Upper lobe of right lung (tissue), 1 donor: ENCODE measurements at places on chromosomes 5 and 9.

- H3K27ac ChIP-seq = peak overlapping the region; percentile 19
- peaks cover 22% of the 10 kb centered on the region for H3K4me1 ChIP-seq
- no peak overlapping the region for H3K4me3 ChIP-seq
- no peaks in the 10 kb centered on the region for H3K27me3 ChIP-seq
Measured at GRCh38 chr5:148967783-148968182, 95.1 kb downstream of the SH3TC2 start.

DNA sequence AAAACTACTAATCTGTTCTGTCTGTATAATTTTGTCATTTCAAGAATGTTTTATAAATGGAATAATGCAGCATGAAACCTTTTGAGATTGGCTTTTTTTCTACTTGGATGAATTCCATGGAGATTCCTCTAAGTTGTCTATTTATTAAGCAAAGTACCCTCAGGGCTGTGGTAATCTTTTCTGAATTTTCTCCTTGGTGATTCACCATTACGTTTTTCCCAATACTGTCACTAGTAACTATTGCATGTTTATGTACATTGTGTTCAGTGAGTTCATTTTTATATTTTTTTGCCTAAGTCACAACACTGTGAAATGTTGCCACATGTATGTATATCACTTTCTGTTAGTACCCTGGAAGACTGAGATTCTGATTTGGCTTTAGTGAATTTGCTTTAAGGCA lies 177.0 kb upstream of the GRIN3A start:
- no peak overlapping the region for H3K27ac ChIP-seq
- no peaks in the 10 kb centered on the region for H3K4me1 ChIP-seq
- H3K4me3 ChIP-seq = no peak overlapping the region
- no peaks in the 10 kb centered on the region for H3K27me3 ChIP-seq
- DNase-seq = no peak

DNA sequence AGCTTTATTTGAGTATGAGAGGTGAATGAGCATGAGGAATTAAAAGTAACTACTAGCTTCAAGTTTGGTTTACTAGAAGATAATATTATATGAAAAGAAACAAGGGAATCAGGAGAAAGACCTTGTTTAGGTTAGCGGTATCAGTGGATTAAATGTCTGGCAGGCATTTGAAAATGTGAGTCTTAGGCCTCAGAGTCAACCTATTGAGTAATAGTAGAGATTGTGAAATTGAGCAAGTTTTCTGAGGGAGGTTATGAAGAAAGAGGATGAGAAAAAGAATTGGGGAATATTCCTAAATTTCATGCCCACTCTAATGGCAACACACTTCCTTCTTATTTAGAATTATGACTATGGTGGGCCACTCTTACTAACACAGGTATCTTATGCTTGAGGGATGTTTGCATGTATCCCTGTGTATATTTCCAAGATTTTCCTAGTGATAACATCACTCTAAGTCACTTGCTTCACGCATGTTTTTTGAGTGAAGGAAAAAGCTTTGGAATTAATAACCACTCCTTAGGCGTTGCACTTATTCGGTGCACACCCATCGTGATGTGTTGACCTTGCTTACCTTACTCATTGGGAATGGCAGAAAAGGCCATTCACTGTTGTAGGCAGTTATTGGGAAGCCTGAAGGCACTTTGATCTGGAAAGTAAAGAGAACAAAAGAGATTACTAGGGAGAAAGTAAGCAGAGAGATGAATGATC lies 8.2 kb upstream of the ELL2 start:
- H3K27ac ChIP-seq = no peak overlapping the region
- H3K4me3 ChIP-seq = no peak overlapping the region
- DNase-seq = no peak
- no peaks in the 10 kb centered on the region for H3K27me3 ChIP-seq

DNA sequence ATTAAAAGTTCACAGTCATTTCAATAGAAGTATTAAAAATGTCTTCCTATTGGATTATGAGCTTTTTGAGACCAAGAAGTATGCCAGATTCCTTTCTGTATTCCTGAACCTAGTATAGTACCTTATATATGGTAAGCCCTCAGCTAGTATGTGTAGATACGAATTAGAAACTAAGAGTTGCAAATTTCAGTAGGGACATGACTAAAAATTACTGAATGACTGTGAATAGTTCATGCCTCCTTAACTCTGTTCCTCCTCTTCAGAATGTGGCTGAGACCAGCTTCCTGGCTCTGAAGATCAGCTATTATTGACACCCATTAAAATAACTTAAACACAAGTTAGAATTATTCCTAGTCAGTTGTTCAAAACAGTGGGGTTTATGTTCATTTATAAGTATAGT lies 19.7 kb downstream of the KDM3B start:
- peaks cover 44% of the 10 kb centered on the region for H3K36me3 ChIP-seq
- H3K27me3 ChIP-seq = no peaks in the 10 kb centered on the region
- no peak overlapping the region for H3K27ac ChIP-seq
- H3K4me1 ChIP-seq = peaks cover 24% of the 10 kb centered on the region
- H3K4me3 ChIP-seq = no peak overlapping the region

- H3K27ac ChIP-seq = no peak overlapping the region
- no peaks in the 10 kb centered on the region for H3K27me3 ChIP-seq
- H3K4me3 ChIP-seq = no peak overlapping the region
Measured at GRCh38 chr5:72842816-72843215, 26.4 kb downstream of the TNPO1 start.

GRCh38 chr5:143131972-143132371 lies 271.5 kb downstream of the NR3C1 start:
- H3K4me3 ChIP-seq = no peak overlapping the region
- H3K27ac ChIP-seq = no peak overlapping the region
- H3K4me1 ChIP-seq = peaks cover 22% of the 10 kb centered on the region
- no peak for DNase-seq
- peaks cover 13% of the 10 kb centered on the region for H3K36me3 ChIP-seq

DNA sequence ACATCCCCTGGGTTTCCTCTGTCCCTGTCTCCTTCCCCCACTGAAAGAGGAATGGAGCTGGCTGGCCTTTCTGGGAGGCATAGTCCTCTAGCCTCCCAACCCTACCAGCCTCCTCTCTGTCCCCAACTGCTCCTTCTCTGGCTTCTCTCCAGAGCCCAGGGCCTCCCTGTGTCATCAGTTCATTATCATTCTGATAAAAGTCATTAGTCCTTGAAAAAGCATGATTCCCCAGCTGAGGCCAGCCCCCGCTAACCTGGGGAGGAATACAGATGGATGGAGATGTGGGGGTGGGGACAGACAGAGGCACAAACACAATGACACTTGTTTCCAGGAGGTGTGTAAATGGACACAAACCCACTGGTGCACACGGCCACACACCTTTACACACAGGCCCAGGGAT lies 73.6 kb upstream of the HSPA9 start:
- no peak overlapping the region for H3K4me3 ChIP-seq
- no peaks in the 10 kb centered on the region for H3K4me1 ChIP-seq
- no peaks in the 10 kb centered on the region for H3K36me3 ChIP-seq

DNA sequence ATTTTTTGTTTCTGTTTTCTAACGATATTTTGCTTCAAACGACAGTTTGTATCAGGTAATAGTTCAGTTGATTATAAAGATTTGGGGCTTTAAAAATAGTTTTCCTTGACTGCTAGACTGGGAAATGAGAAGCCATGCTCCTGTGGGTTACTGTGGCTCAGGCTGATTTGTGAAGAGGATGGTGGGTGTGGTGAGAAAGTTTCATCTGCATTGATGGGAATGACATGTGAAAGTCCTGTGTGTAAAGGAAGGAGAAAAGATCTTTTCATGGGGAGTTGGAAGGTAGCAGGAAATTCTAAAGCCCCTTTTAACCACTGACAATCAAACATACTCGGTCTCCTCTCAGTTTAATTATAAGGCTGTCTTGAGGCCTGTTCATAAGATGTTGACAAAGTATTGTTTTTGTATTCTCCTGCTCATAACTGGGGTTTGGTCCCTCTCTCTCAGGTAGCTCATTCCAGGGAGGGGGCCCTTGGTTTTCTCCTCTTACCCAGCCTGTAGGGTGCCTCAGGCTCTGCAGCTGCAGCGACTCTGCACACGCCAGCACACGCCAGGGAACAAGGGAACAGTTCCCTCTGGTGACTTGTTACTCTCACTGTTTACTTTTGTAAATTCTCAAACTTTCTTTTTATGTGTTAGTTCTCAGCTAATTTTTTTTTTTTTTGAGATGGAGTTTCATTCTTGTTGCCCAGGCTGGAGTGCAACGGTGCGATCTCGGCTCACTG lies 91.6 kb downstream of the CARTPT start:
- H3K27ac ChIP-seq = no peak overlapping the region
- no peaks in the 10 kb centered on the region for H3K4me1 ChIP-seq
- no peak overlapping the region for H3K4me3 ChIP-seq
- H3K27me3 ChIP-seq = no peaks in the 10 kb centered on the region
- DNase-seq = no peak

GRCh38 chr5:74105126-74105780 lies 479.3 kb downstream of the ARHGEF28 start:
- no peak for DNase-seq
- H3K4me1 ChIP-seq = peaks cover 14% of the 10 kb centered on the region
- no peaks in the 10 kb centered on the region for H3K36me3 ChIP-seq
- H3K27ac ChIP-seq = peak overlapping the region; percentile 58

DNA sequence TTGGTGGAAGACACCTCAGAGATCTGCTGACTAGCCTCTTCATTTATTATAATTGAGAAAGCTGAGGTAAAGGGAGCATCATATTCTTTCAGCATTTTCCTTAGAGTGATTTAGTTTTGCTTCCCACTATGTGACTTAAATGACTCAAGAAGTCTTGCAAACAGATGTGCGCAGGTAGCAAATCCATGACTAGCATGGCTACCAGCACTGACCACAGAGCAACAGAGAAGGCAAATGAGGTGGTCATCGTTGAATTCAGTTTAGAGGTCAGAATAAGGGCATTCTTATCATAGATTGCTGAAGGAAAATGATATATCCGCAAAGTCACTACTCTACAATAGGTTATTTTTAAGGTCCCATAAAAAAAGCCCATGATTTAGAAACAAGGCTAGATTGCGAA lies 162.2 kb downstream of the PIK3R1 start:
- no peak overlapping the region for H3K4me3 ChIP-seq
- no peak overlapping the region for H3K27ac ChIP-seq
- DNase-seq = no peak
- H3K36me3 ChIP-seq = no peaks in the 10 kb centered on the region
- no peaks in the 10 kb centered on the region for H3K27me3 ChIP-seq

DNA sequence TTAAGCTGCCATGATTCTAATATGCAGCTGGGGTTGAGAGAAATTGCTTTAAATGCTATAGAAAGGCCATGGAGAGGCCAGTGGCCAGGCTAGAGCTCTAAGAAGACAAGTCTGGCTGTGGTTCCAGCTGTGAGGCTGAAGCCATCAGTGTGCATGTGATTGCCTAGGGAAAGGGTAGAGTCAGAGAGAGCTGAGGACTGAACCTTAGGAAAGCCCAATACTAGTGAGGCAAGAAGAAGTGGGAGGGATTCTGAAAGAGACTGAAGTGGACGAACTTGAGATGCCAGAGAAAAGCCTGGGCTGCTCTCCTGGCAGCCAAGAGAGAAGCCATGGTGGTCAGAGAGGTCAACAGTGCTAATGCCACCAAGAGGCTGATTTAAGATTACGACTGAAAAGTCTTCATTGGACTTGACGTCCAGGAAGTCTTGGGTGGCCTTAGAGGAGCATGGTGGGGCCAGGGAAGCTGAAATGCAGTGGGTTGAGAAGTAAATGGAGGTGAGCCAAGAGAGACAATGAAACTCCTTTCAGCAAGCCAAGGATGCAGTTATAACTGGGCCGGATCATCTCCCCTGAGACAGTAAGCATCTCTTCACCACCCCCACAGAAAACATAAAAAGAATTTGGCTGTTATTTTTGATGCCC lies 133.2 kb downstream of the TMEM174 start:
- H3K27ac ChIP-seq = no peak overlapping the region
- no peaks in the 10 kb centered on the region for H3K4me1 ChIP-seq
- H3K27me3 ChIP-seq = peaks cover 71% of the 10 kb centered on the region
- DNase-seq = no peak

GRCh38 chr5:594226-594860 lies 17.8 kb upstream of the CEP72 start:
- no peak overlapping the region for H3K4me3 ChIP-seq
- H3K27me3 ChIP-seq = peaks cover 29% of the 10 kb centered on the region
- H3K36me3 ChIP-seq = no peaks in the 10 kb centered on the region
- no peak overlapping the region for H3K27ac ChIP-seq
- peak; percentile 5 for DNase-seq

DNA sequence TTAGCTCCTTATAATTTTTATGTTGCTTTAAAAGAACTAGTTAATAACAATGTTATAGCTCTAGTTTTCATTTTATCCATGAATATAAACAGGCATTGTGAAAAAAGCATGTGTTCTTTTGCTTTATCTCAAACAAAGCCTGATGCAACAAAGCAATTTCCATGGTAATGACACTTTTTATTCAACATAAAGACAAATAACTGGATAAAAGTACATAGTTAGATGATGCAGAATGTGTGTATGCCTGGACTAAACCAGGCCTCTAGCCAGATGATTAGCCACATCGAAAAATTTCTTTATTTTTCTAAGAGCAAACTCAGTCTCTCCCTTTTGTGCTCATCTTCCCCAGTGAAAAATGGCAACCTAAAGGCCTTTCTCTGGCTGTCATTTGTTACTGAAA lies 125.6 kb upstream of the TARS1 start:
- no peaks in the 10 kb centered on the region for H3K36me3 ChIP-seq
- no peak overlapping the region for H3K27ac ChIP-seq

- no peaks in the 10 kb centered on the region for H3K27me3 ChIP-seq
- no peak overlapping the region for H3K27ac ChIP-seq
- no peaks in the 10 kb centered on the region for H3K36me3 ChIP-seq
- H3K4me3 ChIP-seq = no peak overlapping the region
Measured at GRCh38 chr5:135323701-135324132, 75.3 kb downstream of the MACROH2A1 start.

- H3K27me3 ChIP-seq = no peaks in the 10 kb centered on the region
- H3K36me3 ChIP-seq = no peaks in the 10 kb centered on the region
- H3K4me3 ChIP-seq = no peak overlapping the region
- no peaks in the 10 kb centered on the region for H3K4me1 ChIP-seq
Measured at GRCh38 chr9:121230256-121230655, 28.6 kb upstream of the RAB14 start.

DNA sequence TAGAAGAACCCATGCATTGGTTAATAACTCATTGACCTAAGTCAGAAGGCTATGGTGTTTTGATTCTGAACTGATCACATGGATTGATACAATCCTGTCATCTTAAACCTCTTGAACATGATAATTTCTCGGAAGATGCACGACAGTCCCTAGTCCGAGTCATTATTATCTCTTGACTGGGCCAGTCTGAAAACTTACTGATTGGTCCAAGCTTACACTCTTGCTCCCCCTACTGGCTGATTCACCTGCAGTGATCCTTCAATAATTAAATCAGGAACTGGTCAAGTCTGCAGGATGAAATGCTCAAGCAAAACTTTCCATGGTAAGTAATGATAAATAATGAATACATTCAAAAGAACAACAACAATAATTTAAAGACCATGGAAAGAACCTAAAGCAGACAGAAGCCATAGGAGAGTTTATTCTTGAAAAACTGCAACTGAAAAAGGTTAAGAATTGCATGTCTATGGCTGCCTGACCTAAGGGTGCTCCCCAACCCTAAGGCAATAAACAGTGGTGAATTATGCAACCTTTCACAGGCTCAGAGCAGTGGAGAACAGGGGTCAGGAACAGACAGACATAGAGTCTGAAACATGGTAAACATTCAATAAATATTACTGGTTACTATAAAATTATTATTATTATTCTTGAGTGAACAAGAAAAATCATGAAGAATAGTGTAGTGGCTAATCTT lies 79.3 kb downstream of the BRINP1 start:
- H3K36me3 ChIP-seq = no peaks in the 10 kb centered on the region
- H3K27ac ChIP-seq = no peak overlapping the region
- DNase-seq = no peak
- H3K4me1 ChIP-seq = no peaks in the 10 kb centered on the region
- H3K4me3 ChIP-seq = no peak overlapping the region
- H3K27me3 ChIP-seq = peaks cover 7% of the 10 kb centered on the region

GRCh38 chr5:159917994-159918393 lies 1.7 kb downstream of the ADRA1B start:
- no peaks in the 10 kb centered on the region for H3K27me3 ChIP-seq
- no peak for DNase-seq
- H3K36me3 ChIP-seq = no peaks in the 10 kb centered on the region
- peaks cover 1% of the 10 kb centered on the region for H3K4me1 ChIP-seq
- peak overlapping the region; percentile 37 for H3K4me3 ChIP-seq
